ENCODE measurements at places on chromosomes 16 and 17.

- DNase-seq: no peak
Measured at GRCh38 chr16:30447512-30448226, 2.0 kb upstream of the SEPHS2 start.

DNA sequence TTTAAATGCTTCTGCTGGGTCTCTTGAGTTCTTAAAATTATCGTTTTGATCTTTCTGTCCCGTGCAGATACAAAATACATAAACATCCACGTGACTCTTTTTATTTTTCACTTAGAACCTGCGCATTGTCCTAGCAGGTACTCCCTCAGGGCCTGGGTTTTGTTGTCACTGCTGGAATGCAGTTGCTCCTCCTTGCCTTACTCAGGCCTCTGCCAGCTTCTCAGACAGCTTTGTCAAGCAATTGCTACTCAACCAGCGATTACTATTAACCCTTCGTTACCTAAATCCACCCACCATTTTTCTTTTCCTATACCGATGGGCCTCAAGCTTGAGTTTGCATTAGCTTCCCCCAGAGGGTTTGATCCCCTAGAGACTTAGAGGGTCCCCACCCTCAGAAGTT lies 405.9 kb upstream of the RBFOX1 start:
- no peak for DNase-seq

DNA sequence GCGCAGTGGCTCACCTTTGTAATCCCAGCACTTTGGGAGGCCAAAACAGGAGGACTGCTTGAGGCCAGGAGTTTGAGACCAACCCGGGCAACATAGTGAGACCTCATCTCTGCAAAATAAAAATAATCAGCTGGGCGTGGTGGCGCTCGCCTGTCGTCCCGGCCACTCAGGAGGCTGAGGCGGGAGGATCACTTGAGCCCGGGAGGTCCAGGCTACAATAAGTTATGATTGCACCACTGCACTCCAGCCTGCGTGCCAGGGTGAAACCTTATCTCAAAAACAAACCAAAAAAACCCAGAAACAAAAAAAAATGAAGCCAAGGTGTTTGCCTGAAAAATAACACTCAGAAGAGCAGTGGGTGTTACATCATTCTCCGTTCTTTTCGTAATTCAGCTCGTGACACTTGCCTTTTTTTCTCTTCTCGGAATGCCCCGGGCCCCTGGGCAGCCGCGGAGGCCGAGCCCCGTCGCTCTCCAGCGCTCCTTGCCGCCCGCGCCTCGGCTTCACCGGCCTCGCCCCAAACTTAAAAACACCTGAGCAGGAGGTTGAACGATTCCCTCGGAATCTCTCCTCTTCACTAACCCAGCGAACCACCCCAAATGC lies 17.0 kb downstream of the PRCD start:
- no peak for DNase-seq

GRCh38 chr17:18041776-18042175 lies 2.6 kb downstream of the GID4 start:
- no peak for DNase-seq

DNA sequence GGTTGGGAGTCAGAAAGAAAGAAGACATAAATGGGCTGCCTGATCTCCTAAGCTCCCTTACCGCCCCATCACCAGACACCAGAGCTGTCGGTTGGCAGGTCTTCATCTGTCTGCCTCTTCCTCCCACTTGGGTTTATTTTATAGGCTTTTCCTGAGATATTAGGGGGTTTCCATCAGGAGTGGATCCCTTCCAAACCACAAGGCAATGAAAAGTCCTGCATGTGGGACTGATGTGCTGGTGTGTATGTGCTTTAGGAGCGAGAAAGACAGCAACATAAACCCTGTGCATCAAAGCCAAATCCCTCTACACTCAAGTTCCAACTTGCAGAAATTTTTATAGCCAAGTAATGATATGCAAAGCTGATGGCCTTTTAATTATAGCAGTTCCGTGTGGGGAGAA lies 389.5 kb downstream of the SLC39A11 start:
- DNase-seq: no peak

DNA sequence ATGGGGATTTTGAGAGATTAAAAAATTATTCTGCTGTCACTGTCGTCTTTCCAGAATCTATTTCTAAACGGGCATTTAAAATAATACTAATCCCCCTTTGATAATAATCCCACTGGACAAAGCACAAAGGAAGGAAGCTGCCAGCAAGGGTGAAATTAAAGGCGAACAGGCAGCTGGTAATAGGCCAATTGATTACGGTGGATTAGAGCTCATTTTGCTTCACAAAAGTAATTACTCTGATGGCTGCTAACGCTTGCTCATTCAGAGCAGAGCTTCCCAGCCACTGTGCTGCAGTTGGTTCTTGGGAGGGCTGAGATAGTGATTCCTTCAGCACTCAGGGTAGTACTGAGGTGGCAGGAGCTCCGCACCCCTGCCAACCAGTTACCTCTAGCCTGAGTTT lies 205.7 kb downstream of the SNX29 start:
- DNase-seq: no peak

DNA sequence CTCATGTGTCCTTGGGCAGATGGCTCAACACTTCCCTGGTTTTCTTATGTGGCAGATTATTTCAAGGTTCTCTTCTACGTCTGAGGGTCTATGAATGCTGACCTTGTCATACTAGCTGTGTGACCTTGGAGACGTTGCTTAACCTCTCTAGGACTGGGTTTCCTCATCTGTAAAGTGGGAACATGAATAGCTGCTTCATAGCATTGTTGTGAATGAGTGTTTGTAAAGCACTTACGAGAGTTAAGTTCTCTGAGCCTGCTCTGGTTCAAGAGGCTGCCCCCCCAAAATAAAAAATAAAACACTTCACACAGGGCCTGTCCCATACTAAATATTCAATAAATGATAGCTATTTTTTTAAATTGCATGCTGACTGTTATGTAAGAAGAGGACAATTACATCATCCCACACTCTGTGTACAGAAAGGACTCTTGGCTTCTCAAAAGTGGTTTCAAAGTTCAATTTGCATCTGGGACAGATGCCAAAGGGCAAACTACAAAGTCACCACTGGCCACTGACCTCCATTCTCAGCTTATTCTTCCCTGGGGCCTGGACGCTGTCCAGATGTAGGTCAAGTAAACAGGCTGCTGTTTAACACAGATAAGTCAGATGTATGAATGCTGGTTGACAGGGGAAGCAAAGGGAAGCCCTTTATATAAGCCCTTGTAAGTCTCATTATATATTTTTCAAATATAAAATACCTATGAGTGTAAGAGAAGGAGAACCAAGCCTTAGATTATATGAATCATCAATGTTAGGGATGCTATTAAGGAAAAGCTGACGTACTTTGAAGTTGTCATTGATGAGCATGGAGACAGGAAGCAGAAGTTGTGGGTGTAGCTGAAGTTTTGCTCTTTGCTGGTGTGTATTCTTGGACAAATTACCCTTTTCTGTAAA lies 15.4 kb upstream of the NDEL1 start:
- no peak for DNase-seq

DNA sequence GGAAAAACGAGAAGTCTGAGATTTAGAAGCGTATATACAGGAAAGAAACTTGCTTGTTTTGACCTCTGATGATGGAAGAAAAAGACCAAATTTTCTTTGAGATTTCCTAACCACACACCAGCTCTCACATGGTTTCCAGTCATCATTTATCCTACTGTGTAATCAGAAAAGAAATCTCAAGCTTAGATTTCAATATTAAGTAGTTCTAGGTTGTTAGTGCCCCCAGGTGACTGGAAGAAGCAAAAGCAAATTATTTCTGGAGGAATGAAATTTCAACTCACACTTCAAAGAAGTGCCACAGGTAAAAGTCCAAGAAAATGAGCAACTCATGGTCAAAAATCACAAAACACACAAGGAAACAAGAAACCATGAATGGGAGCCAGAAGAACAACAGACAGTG lies 51.8 kb upstream of the KDM6B start:
- no peak for DNase-seq

- DNase-seq: no peak
Measured at GRCh38 chr17:67902511-67903231, 77.4 kb downstream of the BPTF start.

- DNase-seq: no peak
Measured at GRCh38 chr16:13984794-13985193, 64.8 kb downstream of the ERCC4 start.
